A172 (cell line): ENCODE measurements at places on chromosomes 5 and 9. TPM values are rescaled to one million over a fixed set of nuclear protein-coding genes. Genes with fewer than 3 reads are reported as not detected.

DNA sequence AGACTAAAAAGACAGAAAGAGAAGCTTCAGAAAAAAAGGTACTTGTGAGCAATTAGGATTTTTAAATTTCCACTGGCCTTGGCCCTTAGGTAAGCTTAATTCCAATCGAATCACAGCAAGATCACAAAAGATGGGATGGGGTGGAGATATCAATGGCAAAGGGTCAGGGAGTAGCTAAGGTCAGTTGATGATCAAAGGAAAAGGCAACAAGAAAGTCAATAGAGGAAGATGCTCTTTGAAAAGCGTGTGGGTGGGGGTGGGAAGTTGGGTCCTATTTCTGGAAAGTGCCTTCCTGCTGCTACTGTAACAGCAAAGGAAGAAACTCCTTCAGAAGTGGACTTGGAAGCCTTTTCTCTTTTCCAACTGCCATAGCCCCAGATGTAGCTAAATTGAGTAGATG, 7.3 kb downstream of the C1QTNF3 start:
- DNase-seq = no peak

- DNase-seq = no peak
These were observed 62.9 kb upstream of the PTGER4 start for GRCh38 chr5:40616781-40617180.

The MYO10 gene
- 5.2 and 9.4 TPM in 2 replicates for total RNA-seq

DNA sequence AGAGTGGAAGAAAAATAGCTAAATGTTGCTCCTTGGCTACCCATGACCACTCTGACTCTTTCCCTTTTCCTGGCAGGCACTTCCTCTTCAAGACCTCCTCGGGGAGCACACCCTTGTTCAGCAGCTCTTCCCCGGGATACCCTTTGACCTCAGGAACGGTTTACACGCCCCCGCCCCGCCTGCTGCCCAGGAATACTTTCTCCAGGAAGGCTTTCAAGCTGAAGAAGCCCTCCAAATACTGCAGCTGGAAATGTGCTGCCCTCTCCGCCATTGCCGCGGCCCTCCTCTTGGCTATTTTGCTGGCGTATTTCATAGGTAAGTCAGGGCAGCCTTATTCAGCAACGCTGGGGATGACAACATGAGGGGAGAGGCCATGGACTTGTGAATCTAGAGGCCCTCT, 298.6 kb upstream of the WWC1 start:
- DNase-seq = no peak

The SCGB3A1 gene
- not detected in 2 replicates for total RNA-seq

GRCh38 chr5:142697356-142698255, 11.7 kb upstream of the FGF1 start:
- peak; percentile 48 for DNase-seq

DNA sequence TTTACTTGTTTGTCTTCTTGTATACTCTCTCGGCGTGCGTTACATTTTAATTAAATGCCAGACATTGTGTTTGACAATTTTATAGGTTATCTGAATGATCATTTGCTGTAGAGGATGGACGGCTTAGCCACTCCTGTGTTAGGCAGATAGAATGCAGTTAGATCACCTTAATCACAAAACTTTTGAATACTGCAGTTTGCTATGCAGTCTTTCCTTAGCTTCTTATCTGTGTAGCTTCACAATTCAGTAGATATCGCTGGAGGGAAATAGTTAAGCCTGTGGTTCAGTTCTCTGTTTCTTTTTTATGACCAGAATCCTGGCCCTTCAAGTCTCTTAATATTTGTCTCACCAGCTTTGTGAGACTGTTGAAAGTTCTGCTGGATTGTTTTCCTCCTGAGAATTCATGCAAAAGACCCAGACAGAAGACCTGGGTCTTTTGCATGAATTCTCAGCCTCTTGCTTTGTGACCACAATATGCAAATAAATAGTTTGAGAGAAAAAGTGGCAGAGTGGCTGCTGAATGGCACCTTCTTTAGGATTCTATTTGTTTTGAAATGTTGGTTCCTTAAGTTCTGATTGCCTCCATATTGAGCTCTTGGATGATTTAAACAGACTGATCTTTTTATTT, 40.2 kb downstream of the RASA1 start:
- DNase-seq = no peak

The PRKAA1 gene
- total RNA-seq = 81.2 and 83.5 TPM in 2 replicates

GRCh38 chr5:57937025-57937424, 454.4 kb upstream of the ACTBL2 start:
- DNase-seq = no peak

- peak; percentile 74 for DNase-seq
These were observed 380.1 kb upstream of the NUDT12 start for GRCh38 chr5:103942587-103943186.

- no peak for DNase-seq
These were observed 1993.4 kb downstream of the EFNA5 start for GRCh38 chr5:105677291-105677690.

GRCh38 chr9:93060746-93061259, 2.3 kb downstream of the SUSD3 start:
- peak; percentile 78 for DNase-seq

GRCh38 chr5:146340260-146341081, 1.8 kb downstream of the POU4F3 start:
- DNase-seq = peak; percentile 27

- DNase-seq = no peak
These were observed 121.5 kb downstream of the MVB12B start for GRCh38 chr9:126448136-126448535.

The TMEM203 gene
- total RNA-seq = 115 and 120 TPM in 2 replicates

The FOXD4L3 gene
- total RNA-seq = not detected in 2 replicates

GRCh38 chr5:170534941-170535340, 31.1 kb downstream of the KCNIP1 start:
- no peak for DNase-seq

The NMUR2 gene
- total RNA-seq = not detected in 2 replicates

- peak; percentile 58 for DNase-seq
These were observed 605.7 kb downstream of the RAB3C start for GRCh38 chr5:59188419-59189225.

The FBP1 gene
- 0.12 TPM in 1 of 2 replicates, not detected in the other for total RNA-seq

GRCh38 chr9:20065046-20065445, 276.2 kb upstream of the SLC24A2 start:
- DNase-seq = no peak

DNA sequence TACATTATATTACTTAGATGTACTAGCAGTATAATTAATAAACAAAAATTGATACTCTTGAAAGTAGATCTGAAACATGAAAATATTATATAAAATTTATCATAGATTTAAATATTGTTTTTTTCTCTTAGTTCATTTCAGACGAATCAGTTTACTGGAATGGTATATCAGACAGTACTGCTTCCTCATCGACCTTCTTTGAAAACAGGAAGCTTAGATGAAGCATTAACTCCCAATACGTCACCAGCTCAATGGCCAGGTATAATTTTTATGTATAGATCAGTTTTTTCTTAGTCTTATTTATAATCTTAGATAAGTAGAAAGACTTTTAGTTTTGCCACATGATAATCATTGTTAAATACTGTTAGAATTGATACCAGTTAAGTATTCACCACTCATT, 106.3 kb downstream of the DMXL1 start:
- no peak for DNase-seq

- peak; percentile 82 for DNase-seq
These were observed 44.6 kb upstream of the LPCAT1 start for GRCh38 chr5:1568201-1568979.

DNA sequence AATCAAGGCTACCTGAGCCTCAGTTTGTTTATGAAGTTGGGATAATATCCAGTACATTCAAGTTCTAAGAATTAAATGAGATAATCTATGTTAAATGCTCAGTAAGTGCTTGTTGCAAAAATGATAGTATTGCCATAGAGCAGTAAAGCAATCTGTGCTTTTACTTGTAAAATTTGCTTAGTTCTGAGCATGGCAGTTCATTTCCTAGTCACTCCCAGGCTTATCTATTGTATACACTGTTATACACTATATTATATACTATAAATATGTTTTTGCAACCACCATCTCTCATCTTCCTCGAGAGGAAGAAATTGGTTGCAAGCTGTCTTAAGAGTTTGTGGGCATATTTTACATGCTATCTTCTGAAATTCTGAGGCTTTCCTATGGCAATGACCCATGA, 63.4 kb downstream of the MTREX start:
- DNase-seq = no peak

The FOXD4L6 gene
- total RNA-seq = not detected in 2 replicates

DNA sequence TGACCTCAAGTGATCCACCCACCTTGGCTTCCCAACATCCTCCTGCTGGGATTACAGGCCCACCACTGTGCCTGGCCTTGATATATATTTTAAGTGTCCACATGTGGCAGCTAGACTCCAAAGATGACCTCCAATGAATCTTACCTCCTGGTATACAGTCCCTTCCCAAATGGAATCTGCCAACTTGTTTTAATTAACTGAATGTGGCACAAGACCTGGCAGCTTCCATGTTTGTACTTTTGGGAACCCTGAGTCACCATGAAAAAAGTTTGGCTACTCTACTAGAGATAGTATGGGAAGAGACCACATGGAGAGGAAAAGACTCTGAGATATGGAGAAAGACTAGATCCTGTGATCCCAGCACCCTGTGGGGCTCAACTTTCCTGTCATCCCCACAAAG, 42.5 kb downstream of the CCL28 start:
- DNase-seq = no peak

- DNase-seq = no peak
These were observed 1208.2 kb upstream of the C9orf72 start for GRCh38 chr9:28781481-28781880.

The FAM153A gene
- total RNA-seq = not detected in 2 replicates

The PRELID1 gene
- total RNA-seq = 376 and 403 TPM in 2 replicates

The KIF4B gene
- 0.02 TPM in 1 of 2 replicates, not detected in the other for total RNA-seq

DNA sequence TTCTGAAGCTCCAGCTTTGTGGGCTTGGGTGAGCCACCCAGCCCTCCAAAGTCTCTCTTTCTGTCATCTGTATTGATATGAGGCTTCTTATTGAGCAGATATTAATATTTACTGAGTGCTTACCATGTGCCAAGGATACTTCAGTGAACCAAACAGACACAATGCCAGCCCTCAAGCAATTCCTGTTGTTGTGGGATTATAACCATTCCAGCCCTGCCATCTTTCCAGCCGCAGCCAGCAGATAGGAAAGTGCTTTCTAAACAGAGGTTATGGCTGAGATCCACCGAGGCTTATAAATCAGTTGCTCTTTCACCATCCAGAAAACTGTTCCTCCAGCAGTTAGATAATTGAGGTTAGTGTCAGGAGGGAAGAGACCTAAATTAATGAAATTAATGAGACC, 137.7 kb upstream of the ALDH1B1 start:
- no peak for DNase-seq

The ADAMTSL1 gene
- 5.3 and 11.4 TPM in 2 replicates for total RNA-seq

The EQTN gene
- total RNA-seq = not detected in 2 replicates

DNA sequence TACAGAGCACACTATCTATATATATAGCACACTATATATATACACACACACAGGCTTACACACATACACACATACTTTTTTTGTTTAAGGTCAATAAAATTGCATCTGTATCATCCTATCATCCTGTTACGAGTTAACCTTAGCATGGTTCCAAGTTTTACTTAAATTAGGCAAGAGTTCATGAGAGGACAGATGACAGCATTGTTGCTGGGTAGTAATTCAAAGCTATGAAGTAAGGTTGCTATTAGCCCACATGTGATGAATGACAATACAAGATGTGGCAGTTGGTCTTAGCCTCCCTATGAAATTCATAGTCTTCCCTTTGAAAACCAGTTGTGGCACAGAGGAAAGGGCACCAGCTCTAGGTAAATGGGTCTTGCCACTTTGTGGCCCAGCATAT, 438.1 kb downstream of the ACTL7B start:
- DNase-seq = no peak

The PCDHGA9 gene
- total RNA-seq = 2.8 and 3.4 TPM in 2 replicates
